Right cardiac atrium (tissue), 5 donors: ENCODE measurements at places on chromosomes 7 and 10. TPM values are rescaled to one million over a fixed set of nuclear protein-coding genes. Genes with fewer than 3 reads are reported as not detected.

The WDFY4 gene
- 4.4 TPM for total RNA-seq

The GIMAP2 gene
- total RNA-seq: 4.8 TPM

The GRID2IP gene
- not detected for total RNA-seq

The OPALIN gene
- not detected for total RNA-seq

The COX19 gene
- 7.9 TPM for total RNA-seq

The SLC16A12 gene
- 4.4 TPM for total RNA-seq

The PEX1 gene
- 14.0 TPM for total RNA-seq

The SLC29A4 gene
- total RNA-seq: 5.5 TPM

The HTRA1 gene
- 45.0 TPM for total RNA-seq

The ZPBP gene
- not detected for total RNA-seq

The HOXA2 gene
- 0.60 TPM for total RNA-seq

The GARIN1A gene
- total RNA-seq: 3.1 TPM

The PIK3CG gene
- total RNA-seq: 2.5 TPM

The VIPR2 gene
- 13.7 TPM for total RNA-seq

The NKX1-2 gene
- total RNA-seq: not detected

The AP1S1 gene
- total RNA-seq: 14.3 TPM

The AKR1C8 gene
- 0.63 TPM for total RNA-seq

The TRUB1 gene
- total RNA-seq: 17.5 TPM

The STYXL1 gene
- 15.4 TPM for total RNA-seq

The AQP1 gene
- 187 TPM for total RNA-seq

The ACTL6B gene
- not detected for total RNA-seq

The ASB15 gene
- 53.7 TPM for total RNA-seq

The BRAF gene
- total RNA-seq: 28.5 TPM

The NUDT1 gene
- total RNA-seq: 17.2 TPM

The AKR1E2 gene
- total RNA-seq: 12.5 TPM

The CYP51A1 gene
- total RNA-seq: 29.0 TPM

The C7orf57 gene
- not detected for total RNA-seq

The GIMAP1 gene
- total RNA-seq: 3.3 TPM

The SDHAF3 gene
- 27.0 TPM for total RNA-seq

The HACD1 gene
- 162 TPM for total RNA-seq

The STEAP4 gene
- 28.0 TPM for total RNA-seq

The ACSL5 gene
- 10.2 TPM for total RNA-seq

The AGAP3 gene
- total RNA-seq: 70.3 TPM

The ADAMTS14 gene
- 0.36 TPM for total RNA-seq

The PDE6C gene
- not detected for total RNA-seq
